ENCODE measurements at places on chromosomes 2 and 18.

DNA sequence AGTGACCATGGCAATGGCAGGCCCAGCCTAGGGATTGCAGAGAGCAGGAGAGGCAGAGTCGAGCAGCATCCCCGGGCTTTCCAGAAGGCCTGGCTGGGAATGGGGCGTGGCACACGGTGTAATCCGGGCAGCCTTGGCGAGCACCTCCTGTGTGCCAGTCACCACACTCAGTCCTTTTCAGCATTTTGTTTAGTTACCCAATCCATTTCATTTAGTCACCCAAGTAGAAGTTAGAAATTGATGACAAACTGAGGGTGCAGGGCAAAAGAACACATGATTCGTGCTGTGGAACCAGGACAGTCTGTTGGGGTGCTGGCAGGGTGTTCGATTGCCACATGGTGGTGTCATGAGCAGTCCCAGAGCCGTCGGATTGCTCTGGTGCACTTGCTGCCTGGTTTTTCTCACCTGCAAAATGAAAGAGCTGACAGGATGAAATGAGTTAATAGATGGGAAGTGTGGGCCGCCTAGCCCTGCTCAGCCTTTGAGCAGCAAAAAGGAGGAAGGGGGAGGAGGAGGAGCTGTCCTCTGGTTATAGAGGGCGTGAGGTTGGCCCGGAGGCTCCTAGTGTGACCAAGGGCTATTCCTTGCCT is 299.4 kb downstream of the AGAP1 start:
- peak; percentile 64 for DNase-seq

- no peak for DNase-seq
Measured at GRCh38 chr18:44637210-44638033, 43.3 kb upstream of the SETBP1 start.

GRCh38 chr2:161111531-161111930 is 48.7 kb upstream of the TANK start:
- no peak for DNase-seq

DNA sequence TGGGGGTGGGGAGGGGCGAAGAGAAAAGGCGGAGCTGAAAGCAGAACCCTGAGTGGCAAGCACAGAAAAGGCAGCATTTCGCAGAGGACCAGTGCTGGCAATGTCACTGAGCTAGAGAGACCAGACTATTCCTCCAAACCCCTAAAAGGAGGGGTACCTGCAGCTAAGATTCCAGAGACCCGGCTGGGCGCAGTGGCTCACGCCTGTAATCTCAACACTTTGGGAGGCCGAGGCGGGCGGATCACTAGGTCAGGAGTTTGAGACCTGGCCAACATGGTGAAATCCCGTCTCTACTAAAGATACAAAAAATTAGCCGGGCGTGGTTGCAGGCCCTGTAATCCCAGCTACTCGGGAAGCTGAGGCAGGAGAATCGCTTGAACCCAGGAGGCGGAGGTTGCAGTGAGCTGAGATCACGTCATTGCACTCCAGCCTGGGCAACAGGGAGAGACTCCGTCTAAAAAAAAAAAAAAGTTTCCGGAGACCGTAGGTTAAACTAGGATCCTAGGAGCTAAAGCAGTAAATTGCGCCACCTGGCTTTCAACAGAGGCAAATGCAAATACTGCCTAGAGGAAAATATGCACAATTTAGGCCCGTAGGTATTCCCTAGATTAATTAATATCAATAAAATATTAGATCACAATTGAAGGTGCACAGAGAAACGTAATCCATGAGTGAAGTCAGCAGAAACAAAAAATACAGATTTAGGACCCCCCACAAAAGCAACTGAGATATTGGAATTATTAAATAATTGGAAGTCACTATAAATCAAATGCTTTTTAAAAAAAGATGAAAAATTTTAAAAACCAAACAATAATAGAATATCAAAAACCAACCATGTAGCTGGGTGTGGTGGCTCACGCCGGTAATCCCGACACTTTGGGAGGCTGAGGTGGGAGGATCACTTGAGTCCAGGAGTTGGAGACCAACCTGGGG is 4.9 kb downstream of the UCN start:
- no peak for DNase-seq

GRCh38 chr2:100429726-100430125 is 12.3 kb upstream of the CHST10 start:
- DNase-seq = no peak

- no peak for DNase-seq
Measured at GRCh38 chr2:239819091-239819973, 205.8 kb downstream of the NDUFA10 start.

GRCh38 chr2:27765621-27766286 is 5.8 kb upstream of the MRPL33 start:
- peak; percentile 72 for DNase-seq

GRCh38 chr2:72115110-72116080 is 32.3 kb downstream of the CYP26B1 start:
- DNase-seq = no peak

GRCh38 chr2:168916331-168916675 is 15.2 kb downstream of the G6PC2 start:
- no peak for DNase-seq

- DNase-seq = peak; percentile 86
Measured at GRCh38 chr2:240913810-240914644, 7.9 kb downstream of the CROCC2 start.

DNA sequence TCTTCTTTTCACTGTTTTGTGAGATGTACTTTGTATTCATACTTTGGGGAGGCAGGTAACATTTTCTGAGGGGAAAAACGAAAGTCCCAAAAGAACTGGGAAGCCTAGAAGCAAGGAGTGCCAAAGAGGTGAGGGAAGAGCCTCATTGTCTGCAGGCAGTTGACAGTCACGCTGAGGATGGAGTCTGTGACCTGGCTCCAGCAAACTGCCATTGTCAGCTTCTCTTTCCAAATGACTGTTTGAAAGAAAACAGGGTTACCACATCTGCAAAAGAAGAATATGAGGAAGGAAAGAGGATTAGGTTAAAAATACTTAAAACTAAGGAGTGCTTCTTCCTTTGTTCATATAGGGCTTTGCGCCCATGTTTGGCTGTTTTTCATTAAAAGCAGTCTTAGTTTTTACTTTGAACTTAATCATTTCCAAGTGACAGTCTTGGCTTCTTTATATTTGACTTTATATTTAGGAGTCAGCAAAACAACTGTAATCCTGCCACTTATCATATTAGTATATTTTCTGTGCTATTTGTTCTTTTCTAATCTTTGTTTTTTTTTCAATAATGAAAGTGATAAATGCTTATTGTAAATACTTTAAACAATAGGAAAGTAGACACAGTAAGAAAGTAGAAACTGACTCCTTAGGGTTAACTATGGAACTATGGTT is 35.0 kb downstream of the CERS6 start:
- no peak for DNase-seq

- DNase-seq = no peak
Measured at GRCh38 chr18:32907311-32907585, 134.4 kb upstream of the KLHL14 start.

- DNase-seq = no peak
Measured at GRCh38 chr2:217204358-217204757, 344.5 kb upstream of the TNP1 start.

- no peak for DNase-seq
Measured at GRCh38 chr2:169002161-169002738, 28.9 kb downstream of the ABCB11 start.

DNA sequence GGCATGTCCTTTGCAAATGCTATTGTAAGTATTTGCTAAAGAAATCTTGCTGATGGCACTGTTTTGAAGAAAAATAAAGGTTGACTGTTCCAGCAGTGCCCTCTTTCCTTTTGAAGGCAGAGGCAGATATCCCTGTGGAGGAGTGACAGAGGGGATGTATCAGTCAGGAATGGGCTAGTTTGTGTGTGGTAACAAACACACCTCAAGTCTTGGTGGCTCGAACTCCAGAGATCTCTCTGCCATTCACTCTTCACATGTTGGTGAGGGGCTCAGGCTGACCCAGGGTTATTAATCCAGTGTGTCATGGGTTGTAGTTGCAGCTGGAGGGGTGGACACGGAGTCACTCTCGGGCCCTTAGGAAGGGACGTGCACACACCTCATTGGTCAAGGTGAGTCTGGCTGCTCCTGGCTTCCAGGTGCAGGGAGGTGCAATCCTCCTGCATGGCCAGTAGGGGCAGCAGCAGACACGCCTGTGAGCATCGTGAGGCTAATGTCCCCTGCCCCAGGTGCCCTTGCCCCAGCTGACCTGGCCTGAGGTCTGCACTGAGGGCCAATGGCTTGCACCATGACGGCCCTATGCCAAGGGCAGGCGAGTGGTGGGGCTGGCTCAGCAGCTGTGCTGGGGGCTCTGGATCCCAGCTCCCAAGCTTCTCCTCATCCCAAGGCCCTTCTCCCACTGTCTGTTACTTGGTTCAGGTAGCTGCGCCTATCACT is 146.5 kb downstream of the ASB1 start:
- no peak for DNase-seq

GRCh38 chr2:132774189-132774588 is 104.2 kb upstream of the LYPD1 start:
- DNase-seq = no peak

- no peak for DNase-seq
Measured at GRCh38 chr2:206388698-206389097, 54.6 kb upstream of the ADAM23 start.

- no peak for DNase-seq
Measured at GRCh38 chr18:24695168-24695567, 234.7 kb downstream of the HRH4 start.

DNA sequence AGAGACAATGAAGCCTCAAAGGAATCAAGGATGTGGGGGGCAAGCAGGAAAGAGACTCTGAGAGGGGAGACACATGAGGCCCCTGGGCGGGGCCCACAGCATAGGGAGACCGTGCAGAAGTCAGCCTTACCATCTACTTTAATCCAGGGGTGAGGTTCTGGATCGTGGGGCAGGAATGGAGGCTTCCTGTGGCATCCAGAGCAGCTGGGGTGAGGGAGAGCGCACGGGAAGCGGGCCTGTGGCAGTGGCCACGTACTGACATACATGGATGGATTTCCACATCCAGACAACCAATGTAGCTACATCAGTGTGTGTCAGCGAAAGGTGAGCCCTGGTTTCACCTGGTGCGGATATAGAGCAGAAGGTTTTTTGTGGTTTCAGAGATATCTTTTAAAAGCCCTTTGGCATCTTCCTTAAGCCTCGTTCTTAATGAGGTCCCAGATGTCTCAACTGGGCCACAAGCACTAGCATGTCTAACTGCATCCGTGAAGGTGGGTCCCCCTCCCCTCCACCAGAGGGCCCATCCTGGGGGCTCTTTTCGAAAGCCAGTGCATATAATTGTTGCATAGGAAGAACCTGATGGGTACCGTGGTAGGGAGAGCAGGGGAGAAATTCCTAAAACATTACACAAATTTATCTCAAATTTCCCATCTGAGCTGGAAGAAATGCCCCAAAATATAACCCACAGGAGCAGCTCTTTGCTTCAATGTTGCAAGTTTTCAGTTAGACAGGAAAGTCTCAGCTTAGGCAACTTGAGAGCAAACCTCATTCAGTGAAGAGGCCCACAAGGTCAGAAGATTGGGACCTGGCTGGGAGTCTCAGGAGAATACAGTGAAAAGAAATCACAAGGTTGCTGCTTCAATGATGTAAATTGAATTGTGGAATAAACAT is 90.9 kb downstream of the SP3 start:
- no peak for DNase-seq

DNA sequence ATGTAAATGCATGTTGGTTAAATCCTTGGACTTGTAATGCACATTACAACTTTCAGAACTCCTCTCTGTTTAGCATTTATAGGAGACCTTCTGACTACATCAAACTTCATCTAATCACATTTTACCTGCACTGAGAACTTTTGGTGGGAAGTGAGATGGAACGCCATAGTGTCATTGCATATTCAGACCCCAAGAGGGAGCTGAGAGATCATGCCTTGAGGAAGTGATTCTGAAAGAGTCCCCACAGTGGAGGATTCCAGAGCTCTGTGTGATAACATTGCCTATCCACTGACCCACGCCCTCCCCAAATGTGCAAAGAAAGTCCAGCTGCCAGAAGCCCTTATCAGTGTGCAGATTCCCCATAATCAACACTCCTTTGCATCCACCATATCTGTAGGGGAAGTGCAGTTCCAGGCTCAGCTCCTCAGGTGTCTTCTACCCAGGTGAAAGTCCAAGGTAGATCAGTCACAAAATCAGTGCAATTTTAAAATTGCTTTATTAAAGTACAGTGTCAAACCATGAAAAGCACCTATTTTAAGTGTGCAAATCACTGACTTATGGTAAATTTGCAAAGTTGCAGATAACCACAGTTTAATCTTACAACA is 212.4 kb downstream of the RPIA start:
- no peak for DNase-seq

- no peak for DNase-seq
Measured at GRCh38 chr2:219408204-219408603, 10.0 kb upstream of the DES start.

GRCh38 chr18:54130631-54131030 is 93.8 kb downstream of the MBD2 start:
- DNase-seq = no peak

DNA sequence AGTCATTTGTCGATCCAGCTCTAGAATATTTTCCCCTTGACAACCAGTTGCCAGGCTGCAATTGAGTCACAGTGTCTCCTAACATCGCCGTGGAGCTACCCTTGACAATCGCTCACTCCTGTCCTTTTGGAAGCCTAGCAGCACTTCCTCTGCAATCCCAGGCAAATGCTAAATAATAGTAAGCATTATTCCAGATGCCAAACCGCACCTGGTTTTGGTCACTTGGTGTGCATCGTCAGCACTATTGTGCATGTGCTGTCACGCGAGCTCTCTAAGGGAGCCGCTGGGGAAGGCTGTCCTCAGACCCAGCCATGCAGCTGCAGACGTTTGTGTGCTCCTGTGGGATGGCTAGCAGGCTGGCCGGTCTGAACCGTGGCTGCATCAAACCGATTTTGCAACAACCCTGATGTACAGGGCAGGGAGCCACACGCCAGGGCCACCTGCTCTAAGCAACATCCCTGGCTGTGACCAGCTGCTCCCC is 549.5 kb upstream of the ID2 start:
- no peak for DNase-seq

- DNase-seq = no peak
Measured at GRCh38 chr2:54306556-54306955, 50.5 kb upstream of the TSPYL6 start.

Data from left ventricle myocardium superior (tissue), 1 donor.